CD4-positive, alpha-beta T cell treated with Interferon alpha-2 for 1 hour (primary cell): ENCODE measurements at places on chromosomes 3 and 15.

GRCh38 chr3:40623567-40623966 is 98.8 kb downstream of the ZNF621 start:
- peak; percentile 87 for DNase-seq

GRCh38 chr15:99322643-99323405 is 71.5 kb downstream of the LRRC28 start:
- no peak for DNase-seq

GRCh38 chr3:23810343-23811184 is 4.8 kb downstream of the UBE2E1 start:
- peak; percentile 45 for DNase-seq

DNA sequence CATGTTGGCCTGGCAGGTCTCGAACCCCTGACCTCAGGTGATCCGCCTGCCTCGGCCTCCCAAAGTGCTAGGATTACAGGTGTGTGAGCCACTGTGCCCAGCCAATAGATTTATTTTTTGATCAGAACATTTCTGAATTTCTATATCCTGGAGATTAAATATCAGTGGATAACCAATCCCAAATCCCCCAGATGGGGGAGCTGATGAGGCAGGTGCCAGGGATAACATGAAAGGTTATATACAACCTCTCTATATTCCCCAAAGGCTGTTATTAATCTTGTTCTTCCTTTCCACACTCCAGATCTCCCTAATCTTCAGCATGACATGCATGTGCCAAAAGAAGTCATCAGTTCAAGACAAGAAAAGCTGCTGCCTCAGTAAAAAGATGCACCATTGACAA is 112.3 kb downstream of the WDR76 start:
- DNase-seq, result no peak

DNA sequence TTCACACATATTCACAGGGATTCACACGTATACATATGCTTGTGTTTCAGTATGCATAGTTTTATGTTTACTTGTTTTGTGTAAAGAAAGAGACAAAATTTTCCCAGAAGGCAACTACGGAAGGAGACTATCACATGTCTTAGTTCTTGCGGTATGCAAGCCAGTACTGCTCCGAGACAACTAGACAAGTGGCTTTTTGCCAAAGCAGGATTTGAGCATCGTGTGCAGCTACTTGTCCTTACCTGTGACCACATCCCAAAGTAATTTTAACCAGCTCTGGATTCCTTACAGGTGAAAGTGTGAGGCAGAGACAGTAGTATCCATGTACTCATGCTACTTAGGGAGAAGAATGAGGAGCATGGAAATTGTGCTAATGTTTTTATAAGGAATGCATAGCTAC is 591.4 kb upstream of the NR2F2 start:
- DNase-seq, result no peak

DNA sequence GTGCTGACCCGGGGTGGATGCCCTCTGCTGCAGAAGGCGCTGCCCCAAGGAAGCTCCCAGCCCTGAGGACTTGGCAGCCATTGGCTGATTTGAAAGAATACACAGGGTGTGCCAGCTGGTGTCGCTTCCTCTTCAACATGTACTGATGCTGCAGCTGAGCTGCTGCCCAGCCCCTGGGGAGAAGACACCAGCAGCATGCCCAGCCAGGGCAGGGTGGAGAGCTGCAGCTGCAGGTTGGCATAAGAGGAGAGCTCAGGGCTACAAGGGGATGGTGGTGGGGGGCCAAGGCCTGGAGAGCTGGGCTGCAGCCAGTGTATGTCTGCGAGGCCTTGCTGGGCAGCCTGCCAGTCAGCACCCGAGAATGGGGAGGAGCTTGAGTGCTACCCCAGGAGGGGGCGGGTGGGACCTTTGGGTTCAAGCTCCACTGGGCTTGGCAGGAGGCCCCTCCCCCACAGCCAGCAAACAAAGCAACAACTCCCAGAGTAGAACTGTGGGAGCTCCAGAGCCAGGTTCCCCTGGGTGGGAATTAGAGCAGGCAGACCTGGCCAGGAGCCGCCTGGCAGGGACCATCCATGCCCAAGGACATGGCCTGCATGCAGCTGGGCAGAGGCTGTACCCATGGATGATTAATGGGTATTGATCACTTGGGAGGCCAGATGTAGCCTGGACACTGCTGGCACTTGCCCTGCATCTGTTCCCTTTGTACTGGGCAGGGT is 9.2 kb upstream of the SEMA4B start:
- DNase-seq, result peak; percentile 70

DNA sequence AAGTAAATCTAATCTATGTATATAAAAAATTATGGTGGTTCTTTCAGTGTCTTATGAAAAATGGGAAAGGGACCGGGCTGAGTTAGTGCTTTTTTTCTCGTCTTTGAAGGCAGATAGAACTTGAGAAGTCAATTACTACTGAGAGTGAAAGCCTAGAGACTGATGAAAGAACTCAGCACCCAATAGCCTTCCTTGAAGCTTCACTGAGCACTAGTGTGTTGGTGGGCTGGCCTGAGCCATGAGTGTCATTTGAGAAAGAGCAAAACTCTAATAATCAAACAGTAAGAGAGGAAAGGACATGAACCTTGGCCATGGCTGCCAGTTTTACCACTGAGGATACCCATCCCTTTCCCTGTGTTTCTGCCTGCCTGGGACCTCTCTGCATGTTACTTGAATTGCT is 428.3 kb upstream of the RASGRP1 start:
- DNase-seq, result no peak

DNA sequence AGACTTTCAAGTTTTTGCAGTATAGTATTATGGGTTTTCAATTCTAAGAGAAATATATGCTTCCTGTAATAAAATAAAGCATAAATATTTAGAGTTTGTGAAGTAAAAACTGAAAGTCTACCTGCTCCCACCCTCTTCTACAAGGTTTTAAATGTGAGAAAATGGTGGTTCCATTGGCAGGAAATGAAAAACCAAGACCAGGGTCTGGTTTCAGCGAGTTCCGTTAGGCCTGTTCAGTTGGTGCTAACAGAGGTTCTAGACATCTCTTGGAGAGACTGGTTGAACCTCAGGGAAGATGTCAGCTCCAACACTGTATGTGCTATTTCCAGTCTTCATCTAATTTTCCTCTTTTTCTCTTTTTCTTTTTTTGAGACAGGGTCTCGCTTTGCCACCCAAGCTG is 11.8 kb upstream of the MYO1E start:
- DNase-seq, result no peak

DNA sequence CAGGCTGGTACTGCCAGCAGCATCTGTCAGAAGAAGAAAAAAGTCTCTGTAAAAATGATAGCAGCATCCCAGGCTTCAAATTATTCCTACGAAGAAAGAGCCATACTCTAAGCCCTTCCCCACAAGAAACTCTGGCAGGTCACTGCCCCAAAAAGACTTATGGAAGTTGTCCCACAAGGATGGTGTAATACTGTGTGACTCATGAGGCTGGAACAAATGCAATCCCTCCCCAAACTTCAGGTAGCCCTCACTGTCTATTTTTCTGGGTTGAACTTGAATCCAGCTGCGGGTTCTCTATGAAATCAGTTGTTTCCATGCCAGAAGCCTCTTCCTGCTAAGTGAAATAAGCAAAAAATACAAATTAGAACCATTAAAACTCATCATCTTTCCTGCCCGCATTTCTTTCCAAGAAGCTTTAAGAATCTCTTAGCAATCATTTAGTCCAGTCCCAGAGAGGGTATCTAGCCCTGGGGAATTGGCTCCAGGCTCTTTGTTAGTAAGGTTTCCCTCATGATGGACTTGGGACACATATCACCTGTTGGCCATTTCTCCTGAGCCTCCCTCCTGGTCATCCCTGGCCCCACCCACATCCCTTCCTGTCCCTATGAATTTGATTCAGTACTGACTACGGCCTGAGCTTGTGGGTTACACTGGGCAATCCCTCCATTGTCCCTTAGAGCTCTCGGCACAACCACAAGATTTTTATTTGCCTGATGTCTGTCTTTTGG is 51.7 kb downstream of the FAM174B start:
- no peak for DNase-seq

GRCh38 chr3:123409443-123410148 is 39.3 kb downstream of the ADCY5 start:
- DNase-seq, result no peak

DNA sequence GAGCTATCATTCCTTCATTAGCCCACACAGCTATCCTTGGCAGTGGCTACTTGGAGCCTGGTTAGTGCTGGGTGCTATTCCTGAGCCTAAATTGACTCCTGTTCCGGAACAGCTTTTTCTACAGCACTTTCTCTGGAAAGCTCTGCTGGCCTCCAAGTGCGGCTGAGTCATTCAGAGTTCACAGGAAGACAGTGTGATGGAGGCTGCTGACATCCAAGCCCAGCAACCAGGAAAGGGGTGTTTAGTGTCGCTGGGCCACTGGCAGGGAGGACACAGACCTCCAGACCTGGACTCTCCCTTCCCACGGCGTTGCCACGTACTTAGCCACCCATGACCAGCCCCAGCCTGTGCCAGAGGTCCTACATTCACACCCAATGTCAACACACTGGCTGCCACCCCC is 28.7 kb downstream of the CACNA2D2 start:
- DNase-seq, result no peak

GRCh38 chr15:50227076-50227475 is 38.5 kb downstream of the HDC start:
- no peak for DNase-seq

DNA sequence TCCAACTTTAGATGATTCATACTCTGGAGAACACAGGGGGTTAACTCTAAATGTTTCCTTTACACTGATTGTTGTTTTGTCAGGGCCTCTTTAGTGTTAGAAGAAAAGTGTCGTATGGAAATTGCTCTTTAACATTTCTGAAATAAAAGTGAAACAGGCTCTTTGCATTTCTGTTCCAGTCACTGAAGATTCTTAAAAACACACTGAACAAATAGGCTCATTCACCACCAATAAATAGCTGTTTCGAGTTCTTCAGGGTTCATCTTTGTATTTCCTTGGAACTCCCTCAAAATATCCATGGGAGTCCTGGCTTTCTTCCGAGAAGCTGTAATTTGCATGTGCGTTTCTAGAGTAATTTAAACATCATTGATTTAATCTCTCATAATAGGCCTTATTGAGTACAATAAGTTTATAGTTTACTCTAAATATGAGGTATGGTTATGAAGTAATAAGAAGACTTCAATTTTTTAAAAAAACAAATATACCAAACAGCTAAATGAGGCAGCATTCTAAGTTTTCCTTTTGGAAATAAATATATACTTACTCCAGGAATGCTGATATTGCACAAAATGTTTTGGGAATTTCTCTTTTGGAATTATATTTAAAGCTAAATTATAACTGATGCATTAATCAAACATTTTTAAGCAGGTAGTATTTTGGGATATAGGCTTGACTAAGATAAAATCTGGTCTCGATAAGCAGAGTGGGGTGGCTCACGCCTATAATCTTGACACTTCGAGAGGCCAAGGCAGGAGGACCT is 327.4 kb downstream of the EPHA3 start:
- no peak for DNase-seq

- no peak for DNase-seq
These were observed 273.5 kb upstream of the SEMA6D start for GRCh38 chr15:47443839-47444238.

DNA sequence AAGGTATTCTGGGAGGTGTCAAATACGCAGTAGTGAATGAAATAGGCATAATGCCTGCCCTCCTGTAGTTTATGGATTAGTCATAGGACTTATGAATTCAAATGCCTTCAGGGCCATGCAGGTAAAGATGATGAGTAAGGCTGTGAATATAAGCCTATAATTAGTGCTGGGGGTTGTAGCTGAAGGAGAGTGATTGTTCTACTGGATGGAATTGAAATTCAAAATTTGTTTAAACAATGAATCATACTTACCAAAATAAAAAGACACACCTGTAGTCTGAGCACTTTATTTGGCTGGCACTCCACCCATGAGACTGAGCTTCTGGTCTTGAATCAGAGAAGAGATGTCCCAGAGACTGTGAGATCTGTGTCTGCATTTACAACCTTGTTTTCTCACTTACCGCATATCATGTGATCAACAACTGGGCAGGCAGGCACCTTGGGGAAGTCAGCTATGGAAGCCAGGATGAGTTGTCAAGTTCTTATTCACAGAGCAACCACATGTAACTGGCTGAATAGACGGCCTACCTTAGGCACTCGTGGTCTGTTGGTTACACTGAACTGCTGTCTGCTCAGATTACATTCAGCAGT is 291.8 kb downstream of the NAALADL2 start:
- DNase-seq, result no peak

DNA sequence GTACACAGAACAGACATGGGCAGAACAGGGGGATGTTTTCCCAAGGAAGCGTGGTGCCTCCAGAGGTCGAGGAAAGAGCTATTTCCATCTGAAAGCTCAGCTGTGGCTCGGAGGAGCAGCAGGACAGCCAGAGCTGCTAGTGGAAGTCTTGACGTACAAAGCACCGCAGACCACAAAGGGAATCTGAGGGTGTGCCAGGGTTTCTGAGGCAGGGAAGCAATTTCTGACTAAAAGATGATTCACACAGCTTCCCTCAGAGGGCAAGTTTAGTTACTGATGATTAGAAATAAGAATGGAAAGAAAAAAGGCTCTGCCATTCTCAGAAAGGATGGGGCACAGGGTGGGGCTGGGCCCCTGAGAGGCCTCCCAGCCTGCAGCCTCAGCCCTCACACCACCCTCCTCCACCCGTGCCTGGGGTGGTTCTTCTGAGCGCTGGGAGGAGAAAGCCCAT is 45.8 kb upstream of the SEC13 start:
- no peak for DNase-seq

DNA sequence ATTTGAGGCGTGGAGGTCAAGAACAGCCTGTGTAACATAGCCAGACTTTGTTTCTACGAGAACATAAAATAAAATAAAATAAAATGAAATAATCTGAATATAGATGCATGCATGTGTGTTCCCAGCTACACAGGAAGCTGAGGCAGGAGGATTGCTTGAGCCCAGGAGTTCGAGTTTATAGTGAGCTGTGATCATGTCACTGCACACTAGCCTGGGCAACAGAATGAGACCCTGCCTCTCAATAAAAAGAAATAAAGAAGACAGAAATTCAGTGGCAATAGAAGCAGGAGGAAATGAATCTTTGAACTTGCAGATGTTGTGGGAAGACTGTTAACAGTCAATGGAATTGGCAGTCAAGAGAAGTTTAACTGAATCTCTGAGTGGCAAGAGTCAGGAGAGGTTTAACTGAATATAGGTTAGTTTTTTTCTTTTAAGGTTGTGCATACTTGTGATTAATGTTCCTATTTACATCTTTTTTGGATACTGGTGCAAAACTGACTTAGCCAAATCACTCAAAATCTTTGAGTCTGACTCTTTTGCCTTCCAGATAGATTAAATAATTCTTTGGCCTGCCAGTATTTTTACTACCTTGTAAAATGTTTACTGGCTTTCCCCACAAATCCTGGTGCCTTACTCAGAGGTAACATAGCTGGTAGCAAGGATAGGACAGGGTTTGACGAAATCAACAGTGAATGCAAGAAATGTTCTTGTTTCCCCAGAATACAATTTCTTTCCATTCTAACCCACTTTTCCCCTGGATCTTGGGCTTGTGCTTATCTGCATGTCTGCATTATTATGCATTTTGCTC is 361.4 kb downstream of the PDCD6IP start:
- no peak for DNase-seq

- DNase-seq, result no peak
These were observed 11.2 kb downstream of the HRH1 start for GRCh38 chr3:11165476-11165875.

DNA sequence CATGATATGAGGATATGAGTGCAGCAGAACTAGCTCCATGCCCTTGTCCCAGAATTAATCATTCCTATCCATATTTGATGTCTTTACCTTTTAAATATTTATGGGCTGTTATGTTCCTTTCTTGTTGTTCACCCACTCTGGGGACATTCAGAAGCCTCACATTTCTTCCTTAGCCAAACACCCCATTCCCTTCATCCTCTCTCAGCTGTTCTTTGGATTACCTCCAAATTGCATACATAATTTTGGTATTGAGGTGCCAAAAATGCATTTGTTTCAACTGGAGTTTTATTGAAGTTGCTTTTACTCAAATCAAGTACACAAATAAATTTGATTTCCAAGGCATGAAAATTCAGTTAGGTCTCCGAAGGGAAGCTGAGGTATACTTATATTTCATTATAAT is 51.4 kb downstream of the CHL1 start:
- no peak for DNase-seq
